ENCODE measurements at places on chromosomes 16 and 17.

DNA sequence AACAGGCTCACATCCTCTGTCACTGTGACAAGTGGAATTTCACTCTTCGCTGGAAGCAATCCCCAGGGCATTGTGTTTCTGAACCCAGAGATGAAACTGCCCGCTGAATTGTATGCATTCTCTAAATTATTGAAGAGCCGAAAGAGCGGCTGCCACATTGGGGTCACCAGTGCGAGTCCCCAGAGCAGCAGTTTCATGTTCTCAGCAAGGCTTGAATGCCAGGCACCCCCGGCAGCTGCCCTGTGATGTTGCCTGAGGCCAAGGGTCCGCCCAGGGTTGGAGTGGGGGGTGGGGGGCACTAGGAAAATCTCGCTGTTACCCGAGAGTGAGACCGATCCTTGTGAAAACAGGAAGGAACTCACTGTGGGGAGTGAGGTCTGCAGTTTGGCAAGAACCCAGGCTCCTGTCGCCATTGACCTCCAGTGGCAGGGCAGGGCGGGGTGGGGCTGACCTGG, 20.7 kb upstream of the BCAR1 start:
- DNase-seq, result peak; percentile 42

DNA sequence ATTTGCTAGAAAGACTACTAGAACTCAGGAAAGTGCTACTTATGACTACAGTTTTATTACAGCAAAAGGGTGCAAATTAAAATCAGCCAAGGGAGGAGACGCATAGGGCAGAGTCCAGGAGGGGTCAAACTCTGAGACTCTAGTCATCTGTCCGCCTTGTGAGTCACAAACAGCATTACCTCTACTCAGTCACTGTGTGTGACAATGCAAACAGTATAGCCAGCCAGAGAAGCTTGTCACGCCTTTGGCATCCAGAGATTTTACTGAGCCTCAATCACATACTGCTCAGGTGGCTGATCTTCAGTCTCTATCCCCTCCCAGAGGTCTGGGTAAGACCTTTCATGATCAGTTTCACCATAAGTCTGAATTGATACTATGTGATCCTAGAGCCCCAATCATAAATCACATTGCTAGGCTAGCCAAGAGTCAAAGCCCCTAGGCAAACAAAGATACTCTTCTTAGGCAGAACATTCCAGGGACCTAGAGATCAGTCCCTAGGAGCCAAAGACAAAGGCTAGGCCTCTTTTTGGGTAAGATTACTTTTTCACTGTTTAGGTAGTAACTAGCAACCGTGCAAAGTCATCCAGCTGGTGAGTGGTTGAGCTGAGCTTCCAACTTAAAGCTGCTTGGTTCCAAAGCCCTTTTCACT, 48.8 kb upstream of the CLEC19A start:
- DNase-seq, result no peak

GRCh38 chr16:85003725-85004586, 7.4 kb downstream of the ZDHHC7 start:
- DNase-seq, result no peak

GRCh38 chr17:77511514-77512061, 370.8 kb downstream of the SEC14L1 start:
- DNase-seq, result no peak

GRCh38 chr17:34312080-34312479, 7.2 kb upstream of the CCL8 start:
- DNase-seq, result no peak

DNA sequence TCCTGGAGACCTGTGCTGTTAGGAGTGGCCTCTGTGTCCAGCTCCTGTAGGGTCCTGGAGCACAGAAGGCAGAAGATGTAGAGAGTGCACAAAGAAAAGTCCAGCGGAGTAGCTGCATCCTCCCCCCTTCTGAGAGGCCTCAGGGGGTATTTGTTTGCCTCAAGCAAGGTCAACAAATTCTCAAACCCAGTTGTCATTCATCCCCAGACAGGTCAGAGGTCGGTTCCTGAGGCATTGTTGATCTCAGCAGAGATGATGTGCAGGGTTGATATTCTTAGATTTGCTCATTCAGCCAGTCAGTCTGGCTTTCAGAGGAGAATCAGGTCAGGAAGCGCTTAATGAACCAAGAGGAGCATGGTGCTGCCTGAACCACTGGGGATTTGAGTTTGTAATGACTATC, 8.3 kb upstream of the RBFOX1 start:
- no peak for DNase-seq

DNA sequence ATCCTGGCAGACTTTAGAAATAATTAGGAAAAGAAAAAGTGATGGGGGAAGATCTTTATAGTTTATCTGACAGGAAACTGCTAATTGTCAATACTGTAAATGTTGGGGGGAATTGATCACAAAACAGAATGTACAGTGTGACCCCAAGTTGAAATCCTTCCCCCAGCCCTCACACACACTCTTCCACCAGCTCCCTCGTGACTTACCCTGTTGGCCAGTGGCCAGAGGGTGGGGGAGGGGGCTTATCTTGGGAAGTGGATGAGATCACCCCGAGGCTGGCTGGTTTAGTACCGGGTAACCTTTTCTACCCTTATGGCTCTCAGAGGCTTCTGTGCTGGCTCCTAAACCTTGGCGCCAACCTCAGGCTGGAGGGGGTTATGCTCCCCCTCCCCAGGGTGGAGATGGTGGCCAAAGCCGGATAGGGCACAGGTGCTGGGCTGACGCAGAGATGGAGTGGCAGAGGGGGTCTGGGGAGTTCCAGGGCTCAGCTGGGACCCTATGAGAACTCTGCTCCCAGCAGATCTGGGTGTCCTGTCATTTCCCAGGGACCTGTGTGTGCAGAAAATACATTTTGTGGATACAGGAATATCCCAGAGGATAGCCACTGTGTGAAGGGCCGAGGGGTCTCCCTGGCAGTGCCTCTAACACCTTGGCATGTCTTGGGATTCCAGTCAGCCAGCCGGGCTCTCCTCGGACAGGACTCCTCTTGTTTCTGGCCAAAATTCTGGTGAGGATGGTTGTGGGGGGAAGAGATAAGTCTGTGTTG, 18.6 kb downstream of the CDH16 start:
- no peak for DNase-seq

DNA sequence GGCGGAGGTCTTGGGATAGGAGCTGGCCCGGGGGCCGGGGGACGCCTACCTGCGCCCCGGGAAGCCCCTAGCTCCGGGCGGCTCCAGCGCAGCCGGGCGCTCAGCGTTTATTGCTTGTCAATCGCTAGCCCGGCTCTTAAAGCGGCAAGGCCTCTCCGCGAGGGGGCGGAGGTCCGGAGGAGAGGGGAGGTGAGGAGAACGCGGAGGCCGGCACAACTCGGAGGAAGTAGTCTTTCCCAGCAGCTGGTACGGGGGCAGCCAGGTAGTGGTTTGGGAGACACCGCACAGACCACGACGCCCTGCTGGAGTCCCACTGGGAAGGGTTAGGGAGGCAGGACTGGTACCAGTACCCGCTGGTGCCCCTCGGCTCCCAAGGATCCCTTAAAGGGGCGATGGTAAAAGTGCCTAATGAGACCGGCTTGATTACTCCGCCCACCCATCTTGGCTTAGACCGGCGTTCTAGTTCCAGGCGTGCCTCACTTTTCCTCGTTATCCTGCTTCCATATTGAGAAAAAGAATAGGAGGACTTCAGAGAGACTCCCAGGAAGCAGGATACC, at the start of gene MPP2:
TSS of gene MPP2 (minus strand) at position 112 of the 557 bp plus-strand sequence. CDS start 3,076 bp downstream, outside the sequence.
- DNase-seq, result peak; percentile 85

GRCh38 chr16:58054289-58054688, 28.7 kb downstream of the MMP15 start:
- DNase-seq, result peak; percentile 70

DNA sequence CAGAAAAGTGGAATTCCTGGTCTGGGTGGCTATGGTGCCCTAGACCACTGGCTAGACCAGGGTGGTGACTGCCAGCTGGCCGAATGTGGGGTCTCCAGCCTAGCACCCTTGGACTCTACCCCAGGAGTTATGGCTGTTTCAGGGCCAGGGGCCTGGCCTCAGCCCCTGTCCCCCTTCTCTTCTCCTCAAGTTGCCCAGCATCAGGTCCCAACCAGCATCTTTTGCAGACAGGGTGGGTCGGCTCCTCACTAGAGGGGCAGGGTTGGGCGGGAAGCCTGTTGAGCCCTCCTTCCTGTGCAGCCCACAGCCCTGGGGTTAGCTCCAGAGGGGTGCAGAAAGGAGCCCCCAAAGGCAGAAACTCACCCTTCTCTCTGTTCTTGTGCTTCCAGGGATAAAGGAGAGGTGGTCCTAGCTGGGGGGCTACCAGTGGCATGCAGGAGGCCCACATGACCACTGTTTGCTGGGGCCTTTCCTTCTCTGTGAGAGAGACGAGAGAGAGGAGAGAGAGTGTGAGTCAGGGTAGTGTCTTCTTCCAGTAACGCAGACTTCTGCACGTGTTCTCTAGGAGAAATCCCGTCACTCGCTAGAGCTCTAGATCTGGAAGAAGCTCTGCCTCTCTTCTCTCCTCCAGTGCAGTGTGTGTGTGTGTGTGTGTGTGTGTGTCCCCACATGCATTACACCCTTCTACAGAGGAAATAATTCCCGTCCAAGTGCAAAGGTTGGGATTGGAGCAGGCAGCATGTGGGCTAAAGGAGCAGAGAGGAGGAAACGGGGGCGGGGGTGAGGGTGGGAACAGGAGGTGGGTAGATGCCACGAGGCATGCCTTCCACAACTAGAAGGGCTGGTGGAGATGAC, 209.4 kb downstream of the SEC14L1 start:
- DNase-seq, result no peak

DNA sequence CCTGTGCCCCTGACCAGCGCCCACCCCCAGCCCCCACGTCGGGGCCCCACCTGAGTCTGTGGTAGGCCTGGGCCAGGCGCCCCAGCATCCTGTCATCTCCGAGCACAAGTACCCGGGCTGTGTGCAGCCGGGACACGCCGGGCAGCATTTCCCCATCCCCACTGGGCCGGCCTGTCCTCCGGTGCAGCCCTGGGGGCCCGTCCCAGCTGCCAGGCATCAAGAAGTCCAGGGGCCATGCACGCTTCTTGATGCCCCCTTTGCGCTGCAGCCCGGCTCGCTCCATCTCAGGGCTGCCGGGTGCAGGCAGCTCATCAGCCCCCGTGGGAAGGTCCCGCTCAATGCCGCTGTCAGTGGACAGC, 29.3 kb upstream of the MFSD6L start:
- no peak for DNase-seq

- DNase-seq, result no peak
Observed at GRCh38 chr16:89044418-89045180, 49.1 kb upstream of the ACSF3 start.

DNA sequence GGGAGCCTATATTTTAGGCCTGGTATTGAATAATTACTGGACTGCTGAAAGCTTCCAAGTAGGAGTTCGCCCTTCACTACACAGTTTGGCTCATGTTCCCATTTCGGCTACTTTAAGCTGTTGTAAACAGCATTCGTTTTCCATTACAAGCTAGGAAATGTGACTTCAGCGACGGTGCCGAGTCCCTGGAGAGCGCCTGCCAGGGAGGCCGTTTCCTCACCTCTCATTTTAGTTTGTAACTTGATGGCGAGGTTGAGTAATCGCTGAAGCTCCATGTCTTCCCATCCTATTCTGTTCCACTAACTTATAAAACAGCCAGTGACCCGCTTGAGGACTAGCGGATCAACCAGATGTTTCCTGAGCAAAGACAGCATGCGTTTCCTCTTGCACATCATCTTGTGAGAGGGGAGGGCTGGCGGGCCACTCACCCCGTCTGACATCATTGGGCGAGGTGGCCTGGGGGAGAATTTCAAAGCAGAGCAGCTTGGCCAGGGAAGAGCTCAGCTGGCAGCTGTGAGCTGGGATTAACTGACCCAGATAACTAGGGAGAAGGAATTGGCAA, 32.9 kb downstream of the PCTP start:
- DNase-seq, result peak; percentile 93

- DNase-seq, result no peak
Observed at GRCh38 chr16:2005646-2006045, 4.0 kb downstream of the ZNF598 start.

DNA sequence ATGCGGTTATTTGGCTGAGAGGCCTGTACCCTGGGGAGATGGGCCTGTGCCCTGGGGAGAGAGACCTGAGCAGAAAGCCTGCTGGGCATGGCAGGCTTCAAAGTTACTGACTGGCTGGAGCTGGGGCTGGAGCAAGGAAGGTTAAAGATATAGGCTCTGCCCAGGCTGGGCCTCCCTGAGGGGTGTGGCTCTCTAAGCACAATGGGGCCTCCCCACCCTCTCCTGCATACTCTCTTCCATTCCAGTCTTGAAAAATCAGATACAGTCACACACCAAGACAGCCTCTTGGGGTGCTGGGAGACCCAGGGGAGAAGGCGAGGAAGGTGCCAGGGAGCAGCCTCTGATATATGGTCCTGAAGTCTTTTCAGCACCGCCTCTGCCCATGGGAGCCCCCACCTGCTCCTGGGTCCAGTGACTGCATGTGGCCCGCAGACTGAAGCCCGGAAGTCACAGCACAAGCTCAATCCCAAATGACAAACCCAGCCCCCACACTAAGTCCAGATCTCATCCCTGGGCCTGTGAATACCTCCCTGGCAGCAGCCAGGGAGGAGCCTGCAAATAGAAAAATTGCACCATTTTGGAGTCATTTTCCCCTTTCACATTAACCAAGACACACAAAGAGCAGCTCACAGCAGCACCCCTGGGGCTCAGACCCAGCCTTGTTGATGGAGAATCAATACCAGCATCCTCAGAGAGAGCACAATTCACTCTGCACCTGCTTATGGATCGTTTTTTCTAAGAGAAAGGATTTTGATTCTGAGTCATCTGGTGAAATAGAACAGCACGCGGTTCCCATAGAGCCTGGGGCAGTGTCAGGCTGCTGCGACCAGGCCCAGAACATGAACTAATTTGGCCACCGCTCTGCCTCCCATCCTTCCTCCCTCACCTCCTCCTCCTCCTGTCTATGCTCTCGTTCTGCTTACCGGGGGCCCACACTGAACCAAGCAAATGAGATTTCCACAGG, 25.6 kb upstream of the CACNG1 start:
- no peak for DNase-seq

DNA sequence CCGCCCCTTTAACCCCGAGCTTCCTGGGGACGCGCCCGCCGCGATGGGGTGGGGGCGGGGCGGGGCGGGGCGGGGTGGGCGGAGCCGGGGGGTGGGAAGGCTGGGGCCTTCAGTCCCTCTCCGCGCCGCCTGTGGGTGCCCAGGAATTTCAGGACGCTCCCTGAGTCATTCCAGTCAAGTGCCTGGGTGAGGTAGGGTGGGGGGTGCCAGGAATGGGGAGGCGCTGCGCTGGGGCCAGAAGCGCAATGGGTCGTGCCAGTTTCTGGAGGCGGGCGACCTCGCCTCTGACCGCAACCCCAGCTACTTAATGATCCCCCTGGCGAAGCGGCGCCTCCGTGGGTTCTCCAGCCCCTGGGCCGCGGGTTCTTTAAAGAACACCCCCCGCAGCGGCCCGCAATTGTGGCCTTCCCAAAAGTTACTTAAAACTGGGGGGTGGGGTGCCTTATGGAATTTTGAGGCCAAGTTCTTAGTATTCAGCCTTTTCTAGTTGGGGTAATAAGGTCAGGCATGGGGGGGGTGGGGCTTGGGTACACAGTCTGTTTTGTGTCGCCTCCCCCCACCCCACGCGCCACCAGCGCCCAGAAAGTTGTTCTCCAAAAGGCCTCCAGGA, 826 bp upstream of the GSE1 start:
- DNase-seq, result peak; percentile 79

DNA sequence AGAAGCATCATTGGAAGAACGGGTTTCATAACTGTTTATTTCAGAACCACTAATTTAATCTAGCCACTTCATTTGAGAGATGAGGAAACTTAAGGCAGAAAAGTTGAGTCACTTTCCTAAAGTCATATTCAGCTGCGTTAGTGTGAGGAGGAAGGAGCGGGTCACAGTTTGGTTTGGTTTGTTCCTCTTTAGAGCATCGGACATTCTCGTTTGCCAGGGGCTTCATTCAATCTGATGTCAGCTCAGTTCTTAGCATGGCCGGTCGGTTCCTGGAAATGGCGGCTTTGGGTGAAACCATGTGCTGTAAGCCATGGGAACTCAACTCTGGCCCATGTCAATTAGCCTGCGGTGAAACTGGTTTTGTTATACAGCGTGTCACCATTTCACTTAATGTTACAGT, 186.5 kb downstream of the LGALS9B start:
- peak; percentile 33 for DNase-seq

Measured in KBM-7 (cell line).